ENCODE measurements at places on chromosomes 3 and 15. TPM values are rescaled to one million over a fixed set of nuclear protein-coding genes. Genes with fewer than 3 reads are reported as not detected.
A peak's percentile ranks its signal among the peaks of the same experiment; 100 is the strongest.

DNA sequence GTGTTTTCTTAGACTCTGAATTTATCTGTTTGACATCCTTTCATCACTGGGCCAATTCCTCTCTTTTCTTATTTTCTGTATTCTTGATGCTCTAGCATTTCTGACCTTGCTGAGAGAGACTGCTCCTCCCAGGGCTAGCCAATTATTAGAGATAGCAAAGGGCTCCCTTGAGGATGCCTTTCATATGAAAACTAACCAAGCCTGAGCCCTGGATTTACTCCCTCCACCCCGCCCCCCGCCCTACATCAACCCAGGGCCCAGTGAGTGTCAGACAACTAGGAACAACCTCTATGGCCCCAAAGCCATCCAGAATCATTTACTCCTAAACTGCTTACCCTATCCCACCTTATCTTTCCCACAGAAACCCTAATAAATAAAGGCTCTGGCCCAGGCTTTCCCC, 69.7 kb upstream of the LARS2 start:
- DNase-seq: no peak

DNA sequence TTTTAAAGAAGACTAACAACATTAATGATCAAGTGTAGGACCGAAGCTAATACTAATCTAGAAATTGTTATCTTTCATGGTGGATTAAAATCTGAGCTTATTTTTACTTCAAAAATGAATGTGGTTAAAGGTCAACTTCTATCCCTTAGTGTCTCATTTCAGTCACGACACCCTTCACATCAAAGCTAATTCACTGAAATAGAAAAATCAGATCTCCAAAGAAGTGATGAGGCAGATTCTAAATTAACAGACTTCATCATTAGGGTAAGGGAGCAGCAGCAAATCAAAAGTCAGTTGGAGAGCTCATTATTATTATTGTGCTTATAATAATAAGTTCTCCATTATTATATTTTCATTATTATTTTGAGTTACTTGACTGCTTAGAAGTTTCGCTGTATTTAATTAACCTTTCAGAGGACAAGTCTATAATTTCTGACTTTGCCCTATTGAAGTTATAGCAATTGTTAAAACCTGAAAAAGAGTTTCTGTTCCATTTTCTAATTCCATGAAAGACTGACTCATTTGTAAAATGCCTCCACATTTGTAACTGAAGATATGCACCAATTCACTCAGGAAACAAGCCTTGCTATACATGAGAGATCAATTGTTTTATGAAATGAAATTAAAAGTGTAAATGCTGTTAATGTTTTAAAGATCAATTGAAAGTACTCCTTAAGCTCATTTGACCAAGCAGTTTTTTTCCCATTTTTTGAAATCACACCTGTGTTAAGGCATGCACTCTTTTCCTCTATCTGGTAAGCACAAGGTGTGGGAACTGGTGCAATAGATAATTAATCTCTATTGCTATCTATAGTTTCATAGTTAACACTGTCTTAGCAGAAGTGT, 23.1 kb upstream of the CMC1 start:
- no peak for DNase-seq

- DNase-seq: no peak
Measured at GRCh38 chr3:15536856-15537255, 15.3 kb upstream of the COLQ start.

GRCh38 chr15:48636511-48636910, 9.0 kb downstream of the FBN1 start:
- DNase-seq: peak; percentile 79

GRCh38 chr15:78111788-78112187, 19.4 kb downstream of the SH2D7 start:
- DNase-seq: no peak

DNA sequence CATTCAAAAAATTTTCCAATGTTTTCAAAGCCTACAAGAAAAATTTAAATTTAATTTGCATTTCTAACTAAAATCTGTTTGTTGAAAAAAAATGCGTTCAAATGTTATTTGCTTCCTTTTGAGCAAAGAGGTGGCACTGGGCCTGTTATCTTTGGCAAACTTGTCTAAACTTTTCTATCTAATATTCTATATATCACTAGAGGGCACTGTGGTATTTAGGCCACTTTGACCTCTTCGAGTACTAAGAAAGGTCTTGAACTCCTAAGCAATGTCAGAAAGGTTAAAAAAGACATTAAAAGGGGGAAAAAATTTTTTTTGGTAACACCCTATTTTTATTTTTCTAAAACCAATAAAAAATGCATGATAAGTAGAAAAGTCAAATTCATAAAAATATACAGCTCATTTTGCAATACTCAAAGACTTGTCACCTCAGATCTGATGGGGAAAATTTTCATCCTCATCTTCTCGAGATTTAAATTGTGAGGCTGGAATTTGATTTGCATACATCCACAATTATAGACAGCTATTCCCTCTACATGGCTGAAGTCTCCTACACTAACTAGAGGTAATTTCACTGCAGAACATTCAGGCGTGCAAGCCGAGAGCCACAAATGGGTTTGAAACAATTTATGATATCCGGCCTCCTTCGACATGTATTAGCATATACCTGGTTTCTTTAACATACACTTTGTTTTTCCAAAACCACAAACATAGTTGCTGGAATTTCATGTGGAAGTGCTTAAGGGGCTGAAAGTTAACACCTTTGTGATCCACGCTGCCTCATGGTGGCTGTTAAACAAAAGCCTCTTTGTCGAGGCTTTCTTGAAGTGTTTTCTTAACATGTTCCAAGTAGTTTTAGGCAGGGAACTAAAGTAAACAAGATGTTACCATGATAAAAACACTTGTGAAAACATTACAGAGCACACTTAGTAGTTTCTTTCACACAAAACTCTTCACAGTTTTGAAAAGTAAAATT, 576.4 kb downstream of the FOXP1 start:
- peak; percentile 50 for DNase-seq

GRCh38 chr3:128727059-128727458, 1.1 kb downstream of the RAB7A start:
- no peak for DNase-seq

DNA sequence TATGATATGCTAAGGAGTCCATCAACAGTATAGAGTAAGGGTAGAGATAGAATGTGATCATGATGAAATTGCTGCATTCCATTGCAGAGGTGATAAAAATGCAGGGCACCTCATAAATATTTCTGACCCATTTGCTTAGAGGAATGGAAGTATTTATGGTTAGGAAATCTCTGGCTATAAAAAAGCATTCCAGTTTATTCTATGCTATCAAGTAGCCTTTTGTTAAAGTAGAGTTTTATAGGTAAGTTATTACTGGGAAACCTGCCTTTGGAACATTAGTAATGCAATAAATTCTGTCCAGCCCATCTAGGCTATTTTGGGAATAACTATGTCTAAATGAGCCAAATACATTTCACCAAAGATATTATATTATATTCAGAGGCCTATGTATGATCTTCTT, 19.8 kb upstream of the STRIT1 start:
- peak; percentile 18 for DNase-seq

GRCh38 chr3:139757448-139758030, 79.8 kb upstream of the NMNAT3 start:
- DNase-seq: no peak

DNA sequence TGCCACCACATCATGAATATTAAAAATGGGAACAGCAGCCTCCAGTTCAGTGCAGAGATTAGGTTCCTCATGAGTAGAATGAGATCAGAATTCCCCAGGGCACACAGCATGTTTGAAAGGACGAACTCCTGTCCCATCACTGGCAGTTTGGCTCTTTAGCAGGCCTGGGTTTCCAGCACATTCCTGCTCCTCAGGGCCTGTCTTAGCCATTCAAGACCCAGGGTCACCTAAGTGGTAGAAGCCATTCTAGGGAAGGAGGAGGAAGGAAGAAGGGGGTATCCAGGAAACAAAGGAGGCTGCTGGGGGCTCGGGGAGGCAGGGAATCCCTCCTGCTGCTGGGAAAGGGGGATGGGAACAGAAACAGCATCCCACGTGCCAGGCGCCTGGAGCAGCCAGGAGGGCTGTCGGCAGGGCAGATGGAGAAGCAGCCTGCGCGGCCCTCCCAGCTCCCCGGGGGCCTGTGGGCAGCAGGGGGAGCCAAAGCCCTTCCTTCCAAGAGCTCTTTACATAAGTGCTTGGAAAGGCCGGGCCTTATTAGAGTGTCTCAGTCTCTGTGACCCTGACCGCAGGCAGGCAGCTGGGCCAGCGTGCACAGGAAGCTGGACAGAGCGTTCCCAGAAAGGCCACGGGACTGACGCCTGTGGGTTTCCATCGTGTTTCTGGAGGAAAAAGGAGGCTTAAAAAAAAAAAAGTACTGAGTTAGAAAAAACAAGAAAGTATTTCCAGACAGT, 24.7 kb downstream of the LOXL1 start:
- peak; percentile 99 for DNase-seq

- DNase-seq: peak; percentile 67
Measured at GRCh38 chr15:43292375-43293078, 25.8 kb upstream of the TGM5 start.

GRCh38 chr15:67745073-67746006, 80.0 kb upstream of the SKOR1 start:
- DNase-seq: peak; percentile 73

DNA sequence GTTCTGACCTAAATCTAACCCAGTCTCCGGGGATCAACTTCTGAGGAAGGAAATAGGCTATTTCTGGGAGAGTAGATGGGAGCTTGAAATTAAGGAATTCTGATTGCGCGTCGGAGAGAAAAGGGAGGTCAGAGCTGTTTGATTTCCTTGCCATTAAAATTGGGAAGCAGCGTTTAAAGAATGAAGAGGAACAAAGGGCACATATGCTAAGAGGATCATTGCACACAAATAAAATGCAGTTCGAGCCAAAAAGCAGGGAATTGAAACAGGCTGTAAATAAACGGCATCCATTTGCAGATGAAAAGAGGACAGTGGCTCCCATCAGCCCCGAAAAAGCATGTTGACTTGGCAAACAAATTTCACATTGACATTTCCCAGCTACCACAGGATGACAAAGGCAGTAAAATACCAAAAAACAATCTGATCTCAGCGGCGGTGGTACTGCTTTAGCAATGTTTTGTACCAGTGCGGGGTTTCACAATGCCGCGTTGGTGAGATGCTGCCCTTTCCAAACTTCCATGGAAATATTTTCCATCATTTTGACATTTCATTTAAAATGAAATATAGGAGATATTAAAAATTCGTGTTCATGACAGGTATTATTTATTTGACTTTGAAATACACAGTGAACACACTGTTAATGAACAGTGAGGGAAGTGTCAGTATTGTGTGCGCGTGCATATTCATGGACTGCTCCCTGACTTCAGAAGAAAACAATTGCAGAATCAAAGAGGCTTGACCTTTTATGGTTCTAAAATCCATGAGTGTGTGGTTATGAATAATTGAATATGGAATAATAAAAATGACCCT, 108.8 kb downstream of the SQOR start:
- no peak for DNase-seq

DNA sequence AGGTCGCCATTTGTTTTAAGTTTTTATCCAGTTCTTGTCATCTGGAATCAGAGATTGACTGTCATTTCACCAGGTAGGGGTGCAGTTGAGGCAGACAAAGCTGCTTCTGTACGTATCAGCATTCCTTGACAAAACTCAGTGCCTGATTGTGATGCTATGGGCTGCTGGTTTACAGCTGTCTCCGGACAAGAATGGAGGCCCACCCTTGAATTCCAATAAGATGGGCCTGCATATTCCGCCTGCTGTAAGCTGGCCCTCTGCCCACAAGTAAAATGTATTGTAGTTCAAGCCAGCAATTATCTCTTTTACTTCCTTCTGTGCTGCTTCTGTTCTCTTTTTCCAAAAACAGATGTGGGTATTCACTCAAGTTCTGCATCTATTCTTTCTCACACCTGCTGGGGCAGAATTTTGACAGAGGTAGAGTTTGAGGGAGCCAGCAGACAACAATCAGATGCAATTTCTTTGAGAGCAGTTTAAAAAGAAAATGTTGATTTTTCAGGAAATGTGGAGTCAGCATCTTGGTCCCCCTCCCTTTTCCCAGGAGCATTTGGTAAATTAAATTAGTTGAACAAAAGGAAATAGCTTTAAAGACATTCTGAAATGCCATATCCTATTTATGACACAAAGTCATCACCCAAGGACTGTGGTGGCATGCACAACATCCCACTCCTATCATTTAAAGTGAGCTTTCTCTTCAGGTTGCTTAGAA, 53.5 kb downstream of the IQCH start:
- DNase-seq: no peak

- DNase-seq: peak; percentile 70
Measured at GRCh38 chr15:67074886-67075229, 9.5 kb downstream of the SMAD3 start.

DNA sequence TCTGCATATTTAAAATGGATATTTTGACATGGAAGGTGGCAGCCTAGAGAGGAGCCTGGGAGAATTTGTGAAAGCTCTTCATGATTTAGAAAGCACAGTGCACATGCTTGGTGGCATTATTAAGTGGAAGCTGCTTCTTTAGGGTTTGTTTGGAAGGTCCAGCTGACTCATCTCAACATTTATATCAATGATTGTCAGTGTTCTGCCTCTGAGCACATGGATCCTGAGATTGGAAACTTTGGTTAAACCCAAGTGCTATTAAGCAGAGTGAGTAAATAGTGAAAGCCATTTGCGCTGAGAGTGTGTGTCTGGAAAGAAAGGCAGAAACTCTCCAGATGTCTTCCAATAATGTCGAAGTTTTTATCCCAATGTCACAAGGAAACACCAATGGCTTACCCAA, 7.4 kb downstream of the NOX5 start:
- DNase-seq: no peak

DNA sequence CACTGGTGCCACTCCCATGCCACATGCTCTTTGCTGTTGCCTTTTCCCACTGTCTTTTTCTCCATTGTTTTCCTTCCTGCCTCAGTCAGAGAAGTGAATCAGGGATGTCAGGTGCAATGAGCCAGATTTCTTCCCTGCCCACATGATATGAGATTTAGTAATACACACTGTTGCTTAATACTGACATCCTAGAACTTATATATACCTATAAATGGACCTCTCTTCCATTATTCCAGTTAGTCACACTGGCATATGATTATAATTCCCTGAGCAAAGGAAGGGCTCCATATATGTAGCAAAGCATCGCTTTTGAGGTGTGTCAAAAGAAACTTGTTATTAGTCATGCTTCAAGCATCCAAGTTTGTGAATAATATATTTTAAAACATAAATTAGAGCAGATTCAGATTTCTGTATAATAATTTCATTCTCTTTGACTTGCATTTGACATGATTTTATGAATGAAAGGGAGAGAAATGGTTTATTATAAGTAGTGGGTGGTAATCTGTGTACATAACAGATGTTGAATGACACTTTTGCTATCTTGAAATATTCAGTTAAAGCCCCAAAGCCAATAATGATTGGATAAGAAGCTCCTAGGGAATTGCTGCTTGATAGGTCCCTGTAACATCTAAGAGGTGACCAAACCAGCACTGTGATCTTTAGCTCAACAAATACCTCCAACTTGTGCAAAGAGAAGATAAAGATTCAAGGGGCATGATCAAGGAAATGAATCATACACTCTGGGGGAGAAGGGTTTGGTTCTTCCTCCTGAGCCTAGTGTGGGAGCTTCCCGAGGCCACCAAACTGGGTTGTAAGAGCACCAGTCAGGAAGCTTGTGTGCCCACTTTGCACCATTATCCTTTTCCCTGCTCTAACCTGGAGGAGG, 48.6 kb downstream of the CHST2 start:
- DNase-seq: peak; percentile 50

BCL2A1 gene
- 1.0 TPM for polyA plus RNA-seq

PTX3 gene
- polyA plus RNA-seq: 251 TPM

FSD2 gene
- 0.04 TPM for polyA plus RNA-seq

CNTN4 gene
- not detected for polyA plus RNA-seq

CAMKV gene
- polyA plus RNA-seq: 0.09 TPM

CHDH gene
- polyA plus RNA-seq: not detected

BHLHE40 gene
- polyA plus RNA-seq: 42.9 TPM

PPM1L gene
- 0.15 TPM for polyA plus RNA-seq

CASR gene
- not detected for polyA plus RNA-seq

IQGAP1 gene
- polyA plus RNA-seq: 101 TPM

Measured in GM23248 (cell line).